ENCODE measurements at places on chromosomes 5 and 9. TPM values are rescaled to one million over a fixed set of nuclear protein-coding genes. Genes with fewer than 3 reads are reported as not detected.

LCN2 gene
- total RNA-seq: not detected

ACTBL2 gene
- total RNA-seq: not detected

RNF208 gene
- not detected for total RNA-seq

MARCHF6 gene
- total RNA-seq: 46.5 TPM

SLC12A7 gene
- 11.9 TPM for total RNA-seq

Data from SJSA1 (cell line).